NCI-H2081 (cell line): ENCODE measurements at places on chromosomes 1 and 21.

DNA sequence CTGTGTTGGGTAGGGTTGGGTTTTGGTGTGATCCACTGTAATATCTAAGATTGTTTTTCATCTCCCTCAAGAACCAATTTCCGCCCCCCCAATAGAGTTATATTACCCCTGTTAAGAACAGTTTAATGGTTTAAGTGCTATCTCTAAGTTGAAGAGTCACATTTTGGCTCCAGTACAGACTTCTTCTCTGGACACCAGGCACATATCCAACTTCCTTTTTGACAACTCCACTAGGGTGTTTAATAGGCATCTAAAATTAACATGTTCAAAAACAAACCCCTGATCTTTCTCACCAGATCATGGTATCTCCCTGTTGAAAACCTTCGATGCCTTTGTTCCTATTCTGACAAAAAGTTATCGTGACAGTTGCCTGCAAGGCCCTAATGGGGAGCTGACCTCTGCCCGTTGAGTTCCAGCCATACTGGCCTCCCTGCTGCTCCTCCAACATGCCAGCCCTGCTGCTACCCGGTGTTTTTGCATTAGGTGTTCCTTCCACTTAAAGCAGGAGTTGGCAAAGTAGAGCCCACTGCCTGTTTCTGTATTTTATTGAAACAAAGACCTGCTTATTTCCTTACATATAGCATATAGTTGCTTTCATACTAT, 18.6 kb downstream of the USP24 start:
- no peak for DNase-seq

DNA sequence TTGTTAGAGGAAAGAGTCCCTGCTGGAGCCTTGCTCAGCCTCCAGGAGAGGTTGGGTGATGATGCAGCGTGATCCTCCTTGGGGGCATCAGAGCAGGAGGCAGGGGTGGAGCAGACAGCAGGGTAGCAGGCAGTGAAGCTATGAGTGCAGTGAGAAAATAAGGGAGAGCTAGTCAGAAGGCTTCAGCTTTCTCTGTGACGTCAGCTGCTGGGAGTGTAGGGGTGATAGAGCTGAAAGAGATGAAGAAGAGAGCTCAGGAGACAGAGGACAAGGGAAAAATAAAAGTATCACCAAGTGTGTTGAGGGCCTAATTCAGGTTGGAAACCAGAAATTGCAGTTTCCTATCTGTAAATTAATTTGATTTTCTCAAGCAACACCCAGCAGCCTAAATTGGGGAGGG, 2.2 kb upstream of the ADAM30 start:
- no peak for DNase-seq

DNA sequence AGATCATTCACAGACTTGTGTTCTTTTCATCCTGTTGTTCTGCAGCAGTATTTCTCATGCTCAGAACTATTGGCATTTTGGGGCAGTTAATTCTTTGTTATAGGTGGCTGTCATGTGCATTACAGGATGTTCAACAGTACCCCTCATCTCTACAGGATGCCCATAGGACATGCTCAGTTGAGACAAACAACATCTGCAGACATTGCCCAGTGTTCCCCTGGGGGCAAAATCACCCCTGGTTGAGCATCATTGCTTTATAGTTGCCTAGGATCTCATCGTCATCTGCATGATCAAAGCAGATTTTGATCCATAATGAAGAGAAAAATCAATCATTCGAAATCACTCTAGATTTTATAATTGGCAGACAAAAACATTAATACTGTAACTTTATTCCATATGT, 222.5 kb upstream of the CACYBP start:
- no peak for DNase-seq

- DNase-seq: no peak
These were observed 271.9 kb upstream of the FMN2 start for GRCh38 chr1:239819756-239820250.

DNA sequence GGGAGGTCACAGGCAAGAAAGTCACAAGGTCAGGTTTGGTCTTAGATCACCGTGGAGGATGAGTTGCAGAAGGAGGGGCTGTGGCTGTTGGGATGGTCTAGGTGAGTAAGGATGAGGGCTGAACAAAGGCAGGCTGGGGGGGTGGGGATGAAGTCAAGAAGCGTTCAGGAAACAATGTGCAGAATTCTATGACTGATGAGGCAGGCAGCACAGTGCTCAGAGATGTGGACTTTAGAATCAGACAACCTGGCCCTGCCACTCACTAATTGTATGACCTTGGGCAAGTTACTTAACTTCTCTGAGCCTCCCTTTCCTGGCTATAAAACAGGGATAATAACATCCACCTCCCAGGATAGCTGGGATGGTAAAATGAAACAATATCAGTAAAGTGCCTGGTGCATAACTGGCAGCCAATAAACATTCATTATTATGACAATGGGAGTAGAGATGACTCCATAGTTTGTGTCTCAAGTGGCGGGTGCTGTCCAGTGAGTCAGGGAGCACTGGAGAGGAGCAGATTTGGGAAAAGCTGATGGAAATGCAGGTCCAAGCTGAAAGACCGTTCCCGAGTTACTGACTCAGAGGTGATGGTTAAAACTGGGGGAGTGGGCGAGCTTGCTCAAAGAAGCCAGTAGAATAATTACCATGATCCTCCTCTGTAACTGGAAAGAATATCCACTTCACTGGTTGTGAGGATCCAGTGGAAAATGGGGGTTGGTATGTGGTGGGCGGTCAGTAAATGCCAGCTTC, 2.1 kb downstream of the TIE1 start:
- DNase-seq: no peak

DNA sequence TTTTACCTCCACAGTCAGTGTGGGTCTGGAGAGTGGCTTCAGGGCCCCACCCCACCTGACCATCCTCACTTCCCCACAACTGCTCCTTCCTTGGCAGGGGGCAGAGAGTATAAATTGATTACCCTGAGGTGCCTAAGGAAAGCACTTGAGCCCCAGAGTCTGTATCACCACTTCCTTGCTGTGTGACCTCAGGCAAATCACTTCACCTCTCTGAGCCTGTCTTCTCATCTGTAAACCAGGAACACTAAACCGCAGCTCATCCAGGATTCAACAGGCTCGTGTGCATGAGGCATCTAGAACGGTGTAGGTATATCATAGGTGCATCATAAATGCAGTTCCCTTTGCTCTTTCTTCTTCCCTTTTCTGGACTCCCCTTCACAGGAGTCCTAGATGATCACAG, 43.4 kb downstream of the GRIK3 start:
- no peak for DNase-seq

DNA sequence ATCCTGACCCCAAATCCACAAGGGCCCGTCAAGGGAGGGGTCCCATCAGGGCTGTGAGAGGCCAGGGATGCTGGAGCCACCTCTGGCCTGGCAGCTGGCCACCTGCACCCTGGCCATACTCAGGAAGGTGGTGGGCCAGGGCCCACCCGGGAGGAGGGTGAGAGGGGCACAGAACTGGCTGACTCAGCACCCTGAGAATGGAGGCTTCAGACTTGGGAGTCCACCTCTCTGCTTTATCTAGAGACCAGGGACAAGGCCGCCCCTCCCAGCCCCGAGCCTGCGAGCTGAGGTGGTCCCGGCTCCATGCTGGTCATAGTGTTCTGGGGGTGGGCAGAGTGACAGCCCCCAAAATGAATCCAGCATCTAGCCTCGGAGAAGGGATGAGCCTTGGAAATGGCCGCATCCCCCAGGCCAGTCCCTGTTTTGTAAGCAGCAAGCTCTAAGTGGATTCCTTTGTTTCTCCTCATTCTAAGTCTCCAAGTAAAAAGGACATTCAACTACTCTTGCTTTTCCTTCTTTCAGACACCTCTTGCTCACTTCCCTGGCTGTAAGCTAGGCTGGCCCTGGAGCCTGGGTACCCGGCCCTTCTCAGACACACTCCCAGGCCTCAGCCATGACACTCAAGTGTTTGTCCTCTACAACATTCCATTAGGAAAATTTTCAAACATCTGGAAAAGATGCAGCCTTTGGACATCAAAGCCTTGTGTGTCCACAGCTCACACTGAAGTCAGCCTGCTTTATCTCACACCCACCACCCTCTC, 12.3 kb downstream of the WNT3A start:
- no peak for DNase-seq

GRCh38 chr1:205656236-205656635, 24.1 kb downstream of the SLC45A3 start:
- no peak for DNase-seq

GRCh38 chr21:34813266-34813894, 144.6 kb downstream of the CLIC6 start:
- no peak for DNase-seq

GRCh38 chr1:61174060-61174795, 91.9 kb downstream of the NFIA start:
- no peak for DNase-seq

- no peak for DNase-seq
These were observed 270.2 kb upstream of the C1orf87 start for GRCh38 chr1:60343736-60344135.

- peak; percentile 55 for DNase-seq
These were observed 393 bp downstream of the LYSMD1 start for GRCh38 chr1:151165281-151165737.

- peak; percentile 2 for DNase-seq
These were observed 98.4 kb downstream of the MAGI3 start for GRCh38 chr1:113488576-113489177.

- no peak for DNase-seq
These were observed 97.8 kb upstream of the ZC3H11B start for GRCh38 chr1:219710529-219711194.

DNA sequence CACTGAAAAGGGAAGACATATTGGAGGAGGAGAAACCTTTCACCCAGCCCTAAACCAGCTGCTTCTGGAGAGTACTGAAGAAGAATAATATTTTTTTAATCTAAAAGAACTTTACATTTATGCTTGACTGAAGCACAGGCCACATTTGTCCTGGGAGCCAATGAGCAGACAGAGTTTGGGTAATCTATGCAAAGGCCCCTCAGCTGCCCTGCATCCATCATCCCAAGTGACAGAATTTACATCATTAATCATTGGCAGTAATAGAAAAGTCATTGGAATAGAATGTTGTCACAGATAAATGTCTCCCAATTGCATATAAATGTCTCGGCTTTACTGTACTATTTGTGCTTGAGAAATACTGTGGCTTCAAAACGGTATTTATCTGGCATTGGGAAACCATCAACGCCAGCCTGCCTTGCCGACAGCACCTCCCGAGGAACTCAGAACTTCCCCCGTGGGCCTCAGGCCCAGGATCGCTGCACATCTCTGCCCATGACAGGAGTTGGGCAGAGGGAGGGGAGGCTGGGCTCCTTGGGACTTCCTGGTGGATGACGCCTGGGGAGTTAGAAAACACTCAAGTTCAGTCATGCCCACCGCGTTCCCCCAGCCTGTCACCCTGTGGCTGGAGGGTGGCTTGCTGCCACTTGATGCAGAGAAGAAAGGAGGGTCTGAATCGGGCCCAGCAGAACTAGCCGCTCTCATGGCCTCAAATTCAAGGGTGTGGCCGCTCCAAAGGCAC, 133.1 kb downstream of the CAMTA1 start:
- no peak for DNase-seq

GRCh38 chr1:220099826-220100225, 5.9 kb downstream of the IARS2 start:
- no peak for DNase-seq

DNA sequence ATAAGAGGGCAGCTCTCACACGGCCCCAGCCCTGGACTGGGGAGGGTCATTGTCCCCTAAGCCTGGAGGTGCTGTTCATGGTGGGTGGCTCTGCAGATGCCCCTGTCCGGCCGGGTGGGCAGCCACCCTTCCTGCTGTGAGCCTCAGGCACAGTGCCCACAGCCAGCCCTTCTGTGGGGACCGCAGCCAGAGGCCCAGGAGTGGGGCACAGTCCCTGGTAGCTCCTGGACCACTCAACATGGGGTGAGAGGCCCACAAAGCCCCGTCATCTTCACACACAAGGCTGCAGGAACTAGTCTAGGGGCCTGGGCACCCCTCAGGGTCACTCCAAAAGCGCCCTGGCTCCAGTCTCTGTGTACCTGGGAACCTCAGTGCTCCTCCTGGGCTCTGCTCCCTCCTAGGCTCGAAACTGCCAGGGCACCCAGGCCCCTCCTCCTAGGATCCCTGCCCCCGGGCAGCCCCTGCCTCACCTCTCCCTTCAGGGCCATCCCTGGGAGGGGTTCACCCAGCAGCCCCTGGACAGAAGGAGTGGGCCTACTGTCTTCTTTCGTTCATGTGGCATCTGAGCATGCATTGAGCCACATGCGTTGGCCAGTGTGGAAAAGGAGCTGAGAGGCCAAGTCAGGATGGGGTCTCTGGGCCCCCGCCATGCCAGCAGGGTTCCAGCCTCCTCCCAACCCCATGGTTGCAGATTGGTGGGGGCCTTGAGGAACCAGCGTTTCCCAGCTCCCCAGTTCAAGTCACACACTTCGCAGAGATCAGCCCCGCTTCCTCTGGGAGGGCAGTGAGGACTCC, 43.0 kb downstream of the WNT9A start:
- no peak for DNase-seq

DNA sequence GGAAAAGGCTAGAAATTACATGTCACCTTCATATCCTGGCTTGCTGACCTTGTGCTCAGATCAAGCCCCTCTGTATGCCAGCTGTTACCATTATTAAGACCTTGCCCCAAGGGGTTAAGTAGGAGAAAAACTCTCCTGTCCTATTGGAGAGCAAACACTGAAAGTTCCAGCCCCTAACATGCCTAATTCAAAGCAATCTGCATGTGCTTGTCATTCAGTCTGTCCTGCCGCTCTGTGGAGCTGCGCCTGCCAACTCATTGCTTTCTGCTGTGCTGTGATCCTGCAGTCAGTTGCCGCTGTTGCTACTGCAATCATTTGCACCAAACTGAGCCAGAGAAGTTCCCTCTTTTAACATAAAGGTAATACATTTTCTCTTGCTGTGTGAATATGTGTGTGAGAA, 113.4 kb downstream of the DISP1 start:
- peak; percentile 71 for DNase-seq

- no peak for DNase-seq
These were observed 155.3 kb downstream of the NPHP4 start for GRCh38 chr1:5836776-5837440.

DNA sequence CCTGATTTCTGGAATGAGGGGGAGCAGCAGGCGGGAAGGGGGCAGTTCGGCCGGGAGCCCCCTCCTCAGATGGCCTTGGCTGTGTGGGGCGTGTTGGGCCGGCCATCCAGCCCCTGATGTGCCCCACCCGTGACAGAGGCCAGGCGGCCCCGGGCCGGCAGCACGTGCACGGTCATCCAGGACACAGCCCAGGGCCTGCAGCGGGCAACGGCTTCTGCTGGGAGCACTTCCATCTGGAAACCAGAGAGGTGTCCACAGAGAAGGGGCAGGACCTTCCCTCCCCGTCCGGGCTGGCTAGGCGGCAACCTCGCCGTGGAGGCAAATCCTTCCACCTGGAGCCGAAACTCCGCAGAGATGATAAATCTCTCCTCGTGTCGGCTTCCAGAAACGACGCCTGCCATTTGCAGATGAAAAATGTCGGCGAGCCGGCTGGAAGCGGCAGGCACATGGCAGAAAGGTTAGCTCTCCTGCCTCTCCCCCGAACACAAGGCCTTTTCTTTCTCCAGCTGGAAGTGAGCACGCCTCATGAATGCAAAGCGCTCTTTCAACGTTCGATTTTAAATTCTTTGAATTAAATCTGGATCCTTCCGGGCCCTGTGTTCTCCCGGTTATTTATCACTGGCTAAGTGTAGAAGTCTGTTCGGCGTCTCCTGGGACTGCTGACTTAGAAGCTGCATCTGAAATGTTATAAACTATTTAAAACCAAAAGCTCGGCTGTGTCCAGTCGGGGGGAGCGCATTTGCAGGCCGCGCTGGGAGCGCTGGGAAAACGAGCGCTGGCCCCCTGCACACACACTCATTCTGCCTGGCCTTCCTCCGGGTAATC, 9.4 kb upstream of the ACTRT2 start:
- no peak for DNase-seq

GRCh38 chr1:91850708-91851107, 35.2 kb downstream of the TGFBR3 start:
- no peak for DNase-seq

- DNase-seq: no peak
These were observed 1.9 kb upstream of the GBP4 start for GRCh38 chr1:89200663-89201062.
